ENCODE measurements at places on chromosomes 2 and 18. TPM values are rescaled to one million over a fixed set of nuclear protein-coding genes. Genes with fewer than 3 reads are reported as not detected.
A peak's percentile ranks its signal among the peaks of the same experiment; 100 is the strongest.

The REG3G gene
- 0.96 TPM for total RNA-seq

The GKN2 gene
- total RNA-seq = not detected

- DNase-seq = no peak
These were observed 6.2 kb upstream of the TSPYL6 start for GRCh38 chr2:54262015-54262765.

DNA sequence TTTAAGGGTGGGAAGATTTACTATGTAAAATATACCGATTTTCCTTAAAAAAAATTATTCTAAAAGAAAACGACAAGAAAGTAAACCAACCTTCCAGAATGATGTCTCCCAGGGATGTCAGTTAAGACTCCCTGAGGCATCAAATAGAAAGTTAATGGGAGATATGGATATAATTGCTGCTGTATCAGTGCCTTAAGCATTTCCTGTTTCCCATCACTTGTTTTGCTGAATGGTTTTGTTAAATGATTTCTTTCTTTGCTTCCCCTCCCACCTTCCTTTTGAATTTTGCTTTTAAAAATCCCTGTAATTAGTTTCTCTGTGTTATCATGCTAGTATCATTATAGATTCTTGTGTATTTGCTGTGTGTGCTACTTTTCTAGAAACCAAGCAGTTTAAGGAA lies 154.3 kb upstream of the CWC22 start:
- no peak for DNase-seq

GRCh38 chr18:7575465-7576028 lies 8.4 kb downstream of the PTPRM start:
- no peak for DNase-seq

DNA sequence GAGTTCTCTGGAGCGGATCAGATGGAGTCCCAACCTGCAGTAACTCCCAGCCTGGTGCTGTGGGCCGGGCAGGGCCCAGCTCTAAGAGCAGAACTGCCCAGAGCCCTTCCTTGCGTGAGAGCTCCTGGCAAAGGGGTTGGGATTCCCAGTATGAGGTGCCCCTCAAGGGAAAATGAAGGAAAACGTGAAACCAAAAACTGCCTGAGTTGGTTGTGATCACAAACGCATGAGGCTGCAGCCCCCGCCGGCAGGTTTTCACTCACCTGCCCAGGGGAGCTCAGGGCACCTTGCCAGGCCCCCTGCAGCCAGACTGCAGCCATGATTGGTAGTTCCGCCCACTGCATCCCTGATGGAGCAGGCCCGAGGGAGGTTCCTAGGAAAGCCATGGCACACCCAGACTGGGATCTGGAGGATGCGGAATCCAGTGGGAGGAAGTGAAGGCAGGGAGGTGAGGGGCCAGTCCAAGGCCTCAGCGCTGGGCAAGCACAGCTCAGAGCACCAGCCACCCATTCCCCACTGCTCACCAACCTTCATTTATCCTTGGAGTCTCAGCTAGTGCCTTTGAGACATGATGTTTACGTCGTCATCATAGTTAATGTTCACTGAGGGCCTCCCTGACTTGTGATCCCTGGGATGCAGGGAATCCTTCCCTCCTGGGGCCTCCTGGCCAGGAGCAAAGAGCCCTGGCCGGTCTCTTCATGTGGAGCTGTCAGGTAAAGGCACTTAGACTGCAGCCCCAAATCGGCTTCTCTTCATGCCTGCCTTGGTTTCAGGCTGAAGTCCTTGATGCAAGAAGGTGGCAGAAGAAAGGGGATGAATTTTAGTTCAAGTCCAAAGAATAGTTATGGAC lies 103.2 kb downstream of the INHBB start:
- DNase-seq = peak; percentile 68

The SLC16A14 gene
- 2.0 TPM for total RNA-seq

The RANBP2 gene
- 76.6 TPM for total RNA-seq

- no peak for DNase-seq
These were observed at the start of gene ANO7 for GRCh38 chr2:241188361-241189092. Gene ANO7 (plus strand): TSS chr2:241188677. CDS start chr2:241190064, 1,387 bp downstream.

GRCh38 chr2:8049176-8049575 lies 632.7 kb upstream of the ID2 start:
- no peak for DNase-seq

- DNase-seq = no peak
These were observed 68.7 kb downstream of the DNAJC10 start for GRCh38 chr2:182784777-182785176.

The FAHD2B gene
- 12.0 TPM for total RNA-seq

Measured in aorta (tissue), 5 donors.